GM23248 (cell line): ENCODE measurements at places on chromosomes 1 and 21. TPM values are rescaled to one million over a fixed set of nuclear protein-coding genes. Genes with fewer than 3 reads are reported as not detected.

- DNase-seq, result no peak
Observed at GRCh38 chr1:12229386-12229834, 420 bp upstream of the VPS13D start.

DNA sequence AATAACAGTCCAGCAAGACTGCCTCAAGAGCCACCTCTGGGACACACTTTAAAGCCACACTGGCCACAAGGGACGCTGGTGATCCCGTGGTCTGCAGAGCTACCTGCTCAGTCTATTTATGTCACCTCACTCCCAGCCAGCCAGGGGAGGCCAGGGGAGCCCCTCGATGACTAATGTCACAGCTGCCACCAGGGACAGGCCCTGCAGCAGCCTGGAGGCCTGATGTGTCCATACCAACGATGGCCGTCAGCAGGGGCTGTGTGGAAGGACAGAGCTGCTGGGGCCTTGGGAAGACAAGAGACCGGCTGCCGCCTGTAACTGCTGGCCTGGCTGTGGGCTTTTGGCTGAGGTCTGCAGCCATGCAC, 71.0 kb downstream of the SIK1 start:
- DNase-seq, result no peak

DNA sequence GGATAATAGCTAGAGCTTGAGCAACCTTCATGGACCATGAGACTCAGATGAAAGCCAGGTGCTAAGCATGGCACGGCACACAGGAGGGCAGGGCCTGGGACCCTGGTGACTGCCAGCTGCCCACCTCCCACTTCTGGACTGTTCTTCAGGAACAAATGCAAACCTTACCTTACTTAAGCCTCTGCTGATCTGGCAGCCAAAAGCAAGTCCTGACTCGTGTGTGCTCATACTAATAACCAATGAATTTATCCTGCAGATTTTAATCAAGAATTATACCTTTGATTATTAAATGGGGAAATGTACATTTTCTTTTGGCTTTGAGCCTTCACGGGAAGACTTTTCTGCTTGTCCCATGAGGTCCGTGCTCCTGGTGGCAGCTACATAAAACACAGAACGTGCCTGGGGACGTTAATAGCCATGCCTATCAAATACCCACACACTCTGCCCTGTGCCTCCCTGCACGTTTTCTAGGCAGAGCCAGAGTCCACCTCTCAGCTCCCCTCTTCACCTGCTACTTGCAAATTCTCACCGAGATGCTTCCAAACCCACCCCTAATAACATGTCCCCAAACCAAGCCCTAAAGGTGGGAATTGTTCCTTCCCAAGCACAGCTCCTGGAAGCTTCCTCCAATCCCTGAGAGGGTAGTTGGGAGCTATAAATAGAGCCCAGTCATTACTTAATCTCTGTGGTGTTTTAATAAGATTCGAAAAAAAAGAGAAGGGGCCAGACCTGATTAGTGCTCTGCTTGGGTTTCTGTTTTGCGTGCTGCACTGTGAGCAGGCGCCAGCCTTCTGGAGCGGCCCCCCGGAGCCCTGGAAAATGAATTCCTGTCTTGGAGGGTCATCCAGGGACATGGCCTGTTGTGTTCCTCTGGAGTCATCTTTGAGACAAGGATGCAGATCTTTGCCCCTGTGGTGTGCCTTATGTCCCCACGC, 33.5 kb downstream of the SLC1A7 start:
- peak; percentile 78 for DNase-seq

Gene OTUD3
- 3.2 and 4.8 TPM in 2 replicates for total RNA-seq

DNA sequence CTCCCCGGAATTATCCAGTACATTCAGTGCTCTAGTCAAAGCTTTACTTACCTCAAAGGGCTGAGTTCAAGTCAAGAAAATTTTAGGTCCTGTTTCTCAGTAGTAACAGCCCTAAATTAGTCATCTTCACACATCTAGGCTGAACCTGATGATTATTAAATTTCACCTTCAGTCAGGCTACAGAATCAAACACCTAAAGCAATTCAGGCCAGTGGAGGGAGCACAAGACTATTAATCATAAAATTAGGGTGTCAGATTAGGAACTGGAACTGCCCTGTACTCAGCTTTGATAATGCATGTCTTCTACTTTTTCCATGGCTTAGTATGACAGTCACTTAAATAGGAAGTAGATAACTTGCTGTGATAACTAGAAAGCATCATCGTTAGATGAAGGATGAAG, 28.4 kb upstream of the BCAS2 start:
- DNase-seq, result no peak

- DNase-seq, result peak; percentile 72
Observed at GRCh38 chr1:201634261-201634660, 95.3 kb downstream of the NAV1 start.
